ENCODE measurements at places on chromosomes 3 and 15. TPM values are rescaled to one million over a fixed set of nuclear protein-coding genes. Genes with fewer than 3 reads are reported as not detected.

Gene MINAR1
- polyA plus RNA-seq, result 0.16 TPM

Gene SAMD7
- not detected for polyA plus RNA-seq

Gene SPINK8
- not detected for polyA plus RNA-seq

Gene TRH
- not detected for polyA plus RNA-seq

Gene TMEM207
- polyA plus RNA-seq, result not detected

Gene TMEM89
- polyA plus RNA-seq, result not detected

Gene BFSP2
- 0.50 TPM for polyA plus RNA-seq

Gene SPTSSB
- not detected for polyA plus RNA-seq

Gene PDZRN3
- not detected for polyA plus RNA-seq

Gene TFG
- 41.3 TPM for polyA plus RNA-seq

Gene THBS1
- 0.42 TPM for polyA plus RNA-seq

Measured in B cell (primary cell).